ENCODE measurements at places on chromosomes 2 and 18. TPM values are rescaled to one million over a fixed set of nuclear protein-coding genes. Genes with fewer than 3 reads are reported as not detected.
A peak's percentile ranks its signal among the peaks of the same experiment; 100 is the strongest.

Gene MATN3
- not detected for total RNA-seq

- no peak overlapping the region for H3K27ac ChIP-seq
- H3K4me1 ChIP-seq: no peaks in the 10 kb centered on the region
- no peak for DNase-seq
- H3K27me3 ChIP-seq: no peaks in the 10 kb centered on the region
These were observed 221.3 kb upstream of the REV1 start for GRCh38 chr2:99711144-99711543.

Gene EML6
- total RNA-seq: 1.2 TPM

DNA sequence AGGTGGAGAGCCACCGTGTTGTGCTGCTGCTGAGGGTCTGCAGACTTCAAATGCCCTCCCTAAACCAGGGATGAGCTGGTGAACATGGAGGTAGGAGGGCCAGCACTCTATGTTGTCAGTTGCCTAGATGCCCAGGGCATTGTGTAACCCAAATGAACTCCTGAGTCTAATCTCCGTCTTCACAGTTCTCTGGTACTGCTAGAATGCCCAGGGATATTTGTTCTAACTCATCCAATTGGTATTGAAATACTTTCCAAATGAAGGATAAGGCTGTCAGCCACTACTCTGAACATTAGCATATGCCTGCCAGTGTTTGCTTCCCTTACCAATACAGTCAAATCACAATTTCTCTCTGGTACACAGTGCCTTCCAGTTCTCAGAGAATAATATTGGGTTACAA lies 492.6 kb downstream of the SLC4A3 start:
- H3K4me3 ChIP-seq: no peak overlapping the region
- no peaks in the 10 kb centered on the region for H3K36me3 ChIP-seq
- H3K4me1 ChIP-seq: no peaks in the 10 kb centered on the region
- DNase-seq: no peak

DNA sequence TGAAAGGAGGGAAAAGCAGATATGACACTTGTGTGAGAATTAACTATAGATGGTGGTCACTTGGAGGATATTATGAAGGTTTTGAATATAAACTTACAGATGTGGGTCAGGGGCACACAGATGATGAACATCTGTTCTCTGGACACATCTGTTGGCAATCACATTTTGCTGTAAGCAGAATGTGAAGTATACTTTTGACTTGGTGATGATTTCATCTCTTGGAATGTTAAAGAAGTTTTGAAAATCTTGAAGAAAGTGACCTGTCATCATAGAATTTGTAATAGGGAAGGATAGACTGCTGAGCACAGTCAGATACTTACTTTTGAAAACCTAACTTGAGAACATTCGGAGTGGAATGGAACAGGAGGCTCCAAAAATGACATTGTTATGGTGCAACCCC lies 40.2 kb downstream of the PIKFYVE start:
- H3K4me1 ChIP-seq: peaks cover 3% of the 10 kb centered on the region
- peaks cover 41% of the 10 kb centered on the region for H3K36me3 ChIP-seq
- H3K4me3 ChIP-seq: no peak overlapping the region
- H3K27ac ChIP-seq: no peak overlapping the region
- no peaks in the 10 kb centered on the region for H3K27me3 ChIP-seq
- DNase-seq: no peak

Gene LOXHD1
- 0.35 TPM for total RNA-seq

DNA sequence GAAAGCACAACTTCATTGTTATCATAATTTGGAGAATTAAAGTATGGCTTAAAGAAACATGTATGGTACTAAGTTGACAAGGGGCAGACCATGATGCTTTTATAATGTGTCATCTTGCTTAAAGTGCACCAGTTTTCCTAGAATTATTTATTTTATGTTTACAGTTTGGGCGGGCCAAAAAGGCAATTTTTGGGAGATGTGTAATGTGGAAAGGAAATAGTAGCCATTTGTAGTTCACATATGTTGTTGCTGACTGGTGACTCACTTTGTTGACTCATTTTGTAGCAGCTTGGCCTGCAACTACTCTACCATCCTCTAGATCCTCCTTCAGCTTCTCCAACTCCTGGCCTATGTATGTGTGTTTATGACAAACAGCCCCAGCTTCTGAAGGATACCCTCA lies 7.7 kb downstream of the ZSCAN30 start:
- H3K27me3 ChIP-seq: no peaks in the 10 kb centered on the region
- H3K4me3 ChIP-seq: no peak overlapping the region

Gene CXCR2
- 0.20 TPM for total RNA-seq

- H3K27ac ChIP-seq: peak overlapping the region; percentile 0
- H3K27me3 ChIP-seq: peaks cover 9% of the 10 kb centered on the region
- peaks cover 31% of the 10 kb centered on the region for H3K4me1 ChIP-seq
- peak; percentile 32 for DNase-seq
These were observed 244.9 kb upstream of the CXCR4 start for GRCh38 chr2:136362676-136363390.

DNA sequence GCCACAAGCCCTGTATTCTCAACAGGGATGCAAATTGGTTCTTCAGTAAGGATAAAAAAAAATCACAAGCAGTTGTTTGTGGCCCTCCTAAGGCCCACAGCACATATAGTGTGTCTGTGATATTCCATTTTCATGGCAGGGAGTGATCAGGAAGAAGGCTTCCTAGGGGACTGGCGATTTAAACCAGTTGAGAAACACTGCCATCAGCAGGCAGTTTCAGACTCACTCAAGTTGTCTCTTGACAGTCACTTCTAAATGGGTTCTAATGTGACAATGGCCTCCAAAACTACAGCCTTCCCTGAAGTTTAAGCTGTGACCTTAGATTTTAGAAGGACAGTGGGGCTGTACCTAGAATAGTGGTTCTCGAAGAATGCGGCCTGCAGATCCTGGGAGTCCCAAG lies 6.0 kb downstream of the CIAO1 start:
- no peak for DNase-seq
- H3K27ac ChIP-seq: no peak overlapping the region
- H3K4me1 ChIP-seq: peaks cover 13% of the 10 kb centered on the region
- H3K36me3 ChIP-seq: peaks cover 56% of the 10 kb centered on the region
- no peak overlapping the region for H3K4me3 ChIP-seq

DNA sequence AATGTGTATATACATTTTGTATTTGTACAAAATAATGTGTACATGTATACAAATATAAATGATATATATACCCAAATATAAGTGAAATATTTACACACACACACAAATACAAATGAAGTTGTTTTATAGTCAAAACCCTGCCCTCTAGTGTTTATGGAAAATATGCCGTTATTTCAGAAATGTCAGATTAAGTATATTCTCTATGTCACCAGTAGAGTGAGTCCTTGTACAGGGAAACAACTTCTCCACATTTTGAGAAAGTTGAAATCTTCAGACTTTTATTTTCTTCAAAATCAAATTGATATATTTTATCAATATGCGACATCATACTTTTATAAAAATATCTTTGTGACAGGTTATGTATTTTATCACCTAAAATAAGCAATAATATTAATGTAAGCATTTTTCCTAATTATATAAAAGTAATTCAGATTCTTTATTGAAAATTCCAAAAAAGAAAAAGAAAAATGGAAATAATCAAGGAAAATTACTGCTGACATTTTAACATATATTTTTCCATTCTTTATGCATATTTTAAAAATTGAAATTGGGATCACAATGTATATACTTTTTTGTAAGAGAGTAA lies 22.4 kb downstream of the ARL6IP6 start:
- peaks cover 35% of the 10 kb centered on the region for H3K36me3 ChIP-seq
- no peak for DNase-seq
- H3K4me1 ChIP-seq: peaks cover 5% of the 10 kb centered on the region
- no peaks in the 10 kb centered on the region for H3K27me3 ChIP-seq
- H3K27ac ChIP-seq: no peak overlapping the region

DNA sequence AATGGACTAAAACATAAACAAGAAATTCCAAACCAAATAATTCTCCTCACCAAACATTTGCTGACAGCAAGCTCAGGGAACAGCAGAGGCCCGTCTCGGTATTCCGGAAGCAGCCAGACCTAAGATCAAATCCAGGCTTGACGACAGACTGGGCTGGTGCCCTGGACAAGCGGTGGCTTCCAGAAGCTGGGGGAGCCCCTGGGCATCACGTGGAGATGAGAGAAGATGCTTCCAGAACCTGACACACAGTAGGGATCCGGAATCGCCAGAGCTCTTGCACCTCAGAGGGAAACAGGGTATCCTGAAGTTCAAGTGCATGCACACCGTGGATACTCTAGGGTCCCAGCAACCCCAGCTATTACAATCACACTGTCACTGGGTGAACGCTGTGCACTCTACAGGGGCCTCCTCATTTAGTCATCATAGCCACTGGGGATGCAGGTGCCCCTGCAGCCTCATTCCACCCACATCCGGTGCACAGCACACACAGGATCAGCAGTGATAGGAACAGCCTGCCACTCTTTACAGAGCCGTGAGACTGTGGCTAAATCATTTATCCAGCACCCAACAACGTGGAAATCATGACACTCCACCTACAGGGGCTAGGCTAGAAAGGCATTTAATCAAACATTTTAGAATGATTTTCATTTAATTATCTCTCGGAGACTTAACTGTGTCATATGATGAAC lies 102.6 kb downstream of the HDAC4 start:
- peaks cover 12% of the 10 kb centered on the region for H3K36me3 ChIP-seq
- H3K27ac ChIP-seq: peak overlapping the region; percentile 93
- peaks cover 81% of the 10 kb centered on the region for H3K4me1 ChIP-seq
- H3K4me3 ChIP-seq: peak overlapping the region; percentile 85
- DNase-seq: peak; percentile 82

DNA sequence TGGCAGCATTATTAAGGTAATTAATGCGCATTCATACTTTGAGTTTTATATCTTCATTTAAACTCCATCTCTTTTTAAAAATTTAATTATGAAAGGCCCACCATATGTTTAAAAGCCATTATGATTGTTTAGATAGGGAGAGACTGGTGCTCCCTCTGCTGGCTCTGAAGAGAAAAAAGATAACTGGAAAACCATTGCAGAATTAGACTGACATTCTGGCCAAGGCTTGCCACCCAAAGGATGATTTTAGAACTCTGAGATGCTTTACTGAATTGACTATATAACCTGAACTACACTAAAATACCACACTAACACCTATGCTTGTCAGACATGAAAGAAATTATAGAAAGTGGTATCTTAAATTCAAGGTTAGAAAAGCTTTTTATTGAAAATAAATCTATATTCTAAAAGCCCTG lies 127.6 kb upstream of the SPOPL start:
- H3K27ac ChIP-seq: no peak overlapping the region
- H3K27me3 ChIP-seq: no peaks in the 10 kb centered on the region
- no peaks in the 10 kb centered on the region for H3K4me1 ChIP-seq
- DNase-seq: no peak
- no peak overlapping the region for H3K4me3 ChIP-seq
- no peaks in the 10 kb centered on the region for H3K36me3 ChIP-seq

Gene FBXO48
- 3.7 TPM for total RNA-seq

DNA sequence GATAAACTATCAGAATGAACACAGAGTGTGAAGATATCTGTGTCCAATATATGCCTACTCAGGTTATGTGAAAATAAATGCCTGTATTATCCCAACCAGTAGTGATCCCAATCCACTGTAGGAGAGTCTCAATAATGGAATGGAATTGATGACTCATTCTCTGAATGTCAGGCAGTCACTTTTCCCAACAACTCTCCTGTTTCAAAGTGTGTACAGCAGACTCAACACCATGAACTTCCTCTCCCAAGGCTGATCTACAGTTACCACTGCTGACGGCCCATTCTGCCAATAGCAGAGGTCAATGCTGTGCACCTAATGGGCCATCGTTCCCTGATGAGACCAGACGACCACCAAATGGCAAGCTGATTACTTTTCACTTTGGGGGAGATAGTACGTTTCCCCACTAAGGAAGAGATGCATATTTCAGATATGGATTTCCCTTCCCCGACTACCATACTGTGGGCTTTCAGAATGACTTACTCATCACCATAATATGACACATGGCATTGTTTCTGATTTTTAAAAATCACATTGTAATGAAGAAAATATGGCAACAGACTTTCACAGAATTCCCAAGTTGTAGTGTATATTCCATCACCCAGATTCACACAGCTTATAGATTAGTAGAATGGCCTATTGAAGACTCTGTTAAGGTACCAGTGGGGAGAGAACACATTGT lies 601.7 kb upstream of the VRK2 start:
- no peaks in the 10 kb centered on the region for H3K27me3 ChIP-seq
- H3K4me3 ChIP-seq: no peak overlapping the region
- DNase-seq: no peak
- no peaks in the 10 kb centered on the region for H3K4me1 ChIP-seq
- H3K27ac ChIP-seq: no peak overlapping the region
- no peaks in the 10 kb centered on the region for H3K36me3 ChIP-seq

DNA sequence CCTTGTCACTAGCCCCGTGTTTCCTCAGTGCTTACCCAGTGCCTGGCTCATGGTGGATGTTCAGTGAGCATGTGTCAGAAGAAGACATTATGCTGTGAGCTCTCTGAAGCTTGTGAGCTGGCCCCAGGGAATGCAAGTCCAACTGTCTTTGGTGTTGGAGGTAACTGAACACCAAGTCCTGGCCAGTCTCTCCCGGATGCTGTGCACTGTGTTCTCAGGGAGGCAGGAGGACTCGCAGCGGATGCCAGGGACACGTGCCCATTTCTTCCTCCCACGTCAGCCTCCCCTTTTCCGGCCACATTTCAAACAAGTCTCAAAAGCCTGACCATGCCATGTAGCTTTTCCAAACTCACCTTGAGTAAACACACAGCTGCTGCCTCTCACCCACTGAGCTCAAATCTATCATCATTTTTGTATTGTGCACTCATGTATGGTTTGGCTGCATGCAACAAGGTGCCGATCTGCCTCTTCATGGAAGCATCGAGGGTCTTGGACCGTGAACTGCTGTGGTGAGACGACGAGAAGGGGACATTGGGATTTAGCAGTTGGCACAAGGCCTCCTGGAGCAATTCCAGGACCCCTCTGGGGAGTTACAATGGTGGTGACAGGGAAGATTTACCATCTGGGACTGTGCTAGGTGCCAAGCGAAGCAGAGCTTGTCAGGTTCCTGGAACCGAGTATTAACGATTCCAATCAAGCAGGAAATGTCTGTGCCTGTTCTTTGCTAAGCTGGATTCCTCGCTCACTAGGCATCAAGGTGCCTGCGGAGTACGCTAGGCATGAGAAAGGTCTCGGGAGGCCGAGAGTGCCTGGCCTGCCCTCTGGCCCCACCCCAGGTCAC lies 44.4 kb upstream of the MGAT4A start:
- H3K36me3 ChIP-seq: no peaks in the 10 kb centered on the region
- no peaks in the 10 kb centered on the region for H3K27me3 ChIP-seq
- peaks cover 43% of the 10 kb centered on the region for H3K4me1 ChIP-seq

Gene SLC4A5
- total RNA-seq: 3.0 TPM

All from activated CD4-positive, alpha-beta T cell treated with anti-CD3 and anti-CD28 coated beads, Interleukin-2, amount 10 ng/mL, durations not matched to agents 7 days and 5 days (primary cell).